ENCODE measurements at places on chromosomes 5 and 9.

DNA sequence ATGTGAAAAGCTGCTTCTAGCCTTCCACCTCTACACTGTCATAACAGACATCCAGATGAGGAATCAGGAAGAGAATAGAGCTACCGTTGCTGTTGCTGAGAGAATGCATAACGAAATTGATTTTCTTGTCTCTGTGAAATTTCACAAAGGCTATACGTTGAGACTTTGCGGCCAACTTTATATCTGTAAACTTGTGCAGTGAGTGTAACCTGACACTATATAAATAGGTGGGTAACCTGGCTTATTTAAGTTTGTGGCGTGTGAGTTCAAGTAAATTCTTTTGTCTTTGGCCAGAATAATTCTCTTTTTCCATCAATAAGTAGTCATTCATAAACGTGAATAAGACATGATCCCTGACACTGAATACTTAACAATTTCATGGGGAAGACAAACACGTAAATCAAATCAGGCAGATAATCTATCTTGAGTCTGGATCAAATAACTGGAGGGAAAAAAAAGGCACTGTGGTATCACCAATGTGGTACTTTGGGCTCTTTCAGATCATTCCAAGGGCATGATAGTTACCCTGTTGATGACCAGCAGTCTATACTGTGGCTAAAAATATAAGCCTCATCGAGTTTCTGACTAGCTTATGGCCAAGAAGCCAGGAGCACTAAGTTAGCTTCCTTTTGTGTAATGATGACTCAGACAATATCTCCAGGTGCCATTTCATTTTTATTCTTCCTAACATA lies 98.2 kb upstream of the RASA1 start:
- no peak for DNase-seq

- no peak for DNase-seq
Observed at GRCh38 chr5:175800656-175801081, 70.7 kb upstream of the CPLX2 start.

- no peak for DNase-seq
Observed at GRCh38 chr5:31809050-31809870, 170.3 kb downstream of the PDZD2 start.

- no peak for DNase-seq
Observed at GRCh38 chr5:16615741-16616535, 859 bp downstream of the RETREG1 start.

DNA sequence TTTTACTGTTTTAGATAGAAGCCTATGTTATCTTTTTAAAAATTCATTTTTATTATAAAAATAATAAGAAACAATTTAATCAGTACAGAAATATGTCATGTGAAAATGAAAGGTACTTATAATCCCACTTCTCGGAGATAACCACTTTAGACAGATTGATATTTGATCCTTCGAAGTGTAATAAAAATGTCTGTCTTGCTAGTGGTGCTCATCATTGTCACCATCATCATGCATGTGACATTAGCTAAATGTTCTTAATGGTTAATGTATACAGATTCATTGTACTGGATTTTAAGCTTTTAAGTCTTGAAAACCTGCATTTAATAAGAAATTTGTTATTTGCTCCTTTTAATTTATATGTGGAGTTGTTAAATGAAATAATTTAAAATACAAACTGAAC lies 30.1 kb upstream of the FAM120AOS start:
- DNase-seq, result no peak

DNA sequence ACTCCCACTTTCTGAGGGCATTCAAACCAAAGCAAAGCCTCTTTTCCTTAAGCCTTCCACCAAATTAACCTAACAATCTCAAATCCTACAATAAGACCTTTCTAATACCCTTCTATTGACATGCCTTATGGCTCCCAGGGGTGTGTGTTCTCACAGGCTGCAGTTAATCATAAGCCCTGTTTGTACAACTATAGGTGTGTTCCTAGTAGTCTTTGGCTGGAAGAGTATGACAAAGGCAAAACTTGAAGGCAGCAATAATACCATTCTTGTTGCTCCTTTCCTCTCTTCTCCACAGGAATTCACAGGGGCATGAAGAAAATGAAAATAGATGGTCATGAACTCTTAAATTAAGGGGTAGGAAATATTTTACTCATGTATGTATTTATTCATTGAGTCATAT lies 10.9 kb upstream of the FBXO38 start:
- DNase-seq, result no peak

DNA sequence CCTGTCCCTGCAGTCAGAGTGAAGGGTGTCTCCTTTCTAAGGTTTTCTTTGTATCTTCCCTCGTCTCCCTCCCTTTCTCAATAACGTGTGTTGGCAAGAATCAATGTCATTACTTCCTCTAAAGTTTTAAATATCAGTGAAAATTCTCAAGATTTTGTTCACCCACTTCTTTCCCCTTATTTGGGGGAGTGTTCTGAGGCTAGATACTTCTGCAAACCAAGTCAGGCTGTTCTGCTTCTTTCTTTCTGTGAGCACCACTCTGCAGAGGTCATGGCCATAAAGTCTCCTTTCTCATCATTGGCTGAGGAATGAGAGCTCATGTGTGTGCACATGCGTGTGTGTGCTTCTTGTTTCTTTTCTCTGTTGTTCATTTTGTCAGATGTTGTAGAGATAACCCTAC lies 26.6 kb upstream of the SPATA31C2 start:
- DNase-seq, result no peak
